ENCODE measurements at places on chromosomes 16 and 17.

- DNase-seq, result peak; percentile 77
Observed at GRCh38 chr17:57861000-57861789, 11.4 kb upstream of the MRPS23 start.

GRCh38 chr17:76280650-76281049, 15.5 kb downstream of the UBALD2 start:
- no peak for DNase-seq

- DNase-seq, result no peak
Observed at GRCh38 chr17:61453566-61454380, 1.6 kb downstream of the TBX4 start.

GRCh38 chr17:2190014-2190413, 113.6 kb downstream of the SMG6 start:
- no peak for DNase-seq

All from M059J (cell line).